NCI-H2029 treated with DMSO at 0.1 percent for 48 hours (cell line): ENCODE measurements at places on chromosomes 3 and 15.
A peak's percentile ranks its signal among the peaks of the same experiment; 100 is the strongest.

DNA sequence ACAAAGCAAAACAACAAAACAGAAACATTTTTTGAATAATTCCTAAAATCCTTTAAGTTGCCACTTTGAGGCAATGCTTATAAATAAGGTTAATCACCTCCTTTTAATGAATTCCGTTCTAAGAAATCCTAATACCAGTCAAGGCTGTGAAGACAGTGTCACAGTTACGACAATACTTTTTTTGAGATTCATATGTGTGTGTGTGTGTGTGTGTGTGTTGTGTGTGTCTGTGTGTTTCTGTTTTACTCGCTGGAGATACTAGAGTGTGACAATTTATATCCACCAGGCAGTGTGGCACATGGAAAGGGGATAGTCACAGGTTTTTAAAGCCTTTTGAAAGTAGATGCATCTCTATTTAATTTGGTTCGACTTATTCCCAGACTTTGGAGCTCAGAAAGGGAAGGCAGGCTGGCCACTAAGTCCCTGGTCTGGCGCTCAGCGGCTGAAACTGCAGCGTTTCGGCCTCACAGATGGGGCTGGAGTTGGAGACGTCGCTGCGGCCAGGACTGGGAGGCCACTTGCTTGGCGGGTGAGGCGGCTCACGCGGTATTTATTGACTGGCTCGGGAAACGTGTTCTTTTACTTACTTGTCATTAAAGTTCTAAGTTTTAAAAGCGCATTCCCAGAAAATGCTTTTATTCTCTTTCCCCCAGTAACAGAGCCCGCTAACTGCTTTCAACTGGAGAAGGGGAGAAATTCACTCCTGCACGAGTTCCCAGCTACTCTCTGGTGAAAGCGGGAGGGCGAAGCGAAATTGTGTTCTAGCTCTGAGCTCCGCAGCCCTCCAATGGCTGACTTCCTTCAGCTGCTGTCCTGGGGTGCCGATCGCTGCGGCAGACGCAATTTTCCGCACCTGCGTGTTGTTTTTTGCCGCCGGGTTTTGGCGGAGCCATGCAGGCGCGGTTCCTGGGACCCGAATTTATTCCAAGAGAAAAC lies 13.7 kb downstream of the ZIC1 start:
- no peak for DNase-seq

GRCh38 chr15:68183616-68184315 lies 21.4 kb downstream of the CALML4 start:
- DNase-seq, result no peak

GRCh38 chr3:105950881-105951600 lies 82.2 kb upstream of the CBLB start:
- DNase-seq, result no peak

GRCh38 chr3:102006812-102007485 lies 157.6 kb downstream of the NFKBIZ start:
- DNase-seq, result peak; percentile 89

GRCh38 chr3:52925405-52926313 lies 28.3 kb upstream of the STIMATE start:
- no peak for DNase-seq

- DNase-seq, result no peak
Observed at GRCh38 chr3:143595456-143596077, 252.7 kb downstream of the SLC9A9 start.

DNA sequence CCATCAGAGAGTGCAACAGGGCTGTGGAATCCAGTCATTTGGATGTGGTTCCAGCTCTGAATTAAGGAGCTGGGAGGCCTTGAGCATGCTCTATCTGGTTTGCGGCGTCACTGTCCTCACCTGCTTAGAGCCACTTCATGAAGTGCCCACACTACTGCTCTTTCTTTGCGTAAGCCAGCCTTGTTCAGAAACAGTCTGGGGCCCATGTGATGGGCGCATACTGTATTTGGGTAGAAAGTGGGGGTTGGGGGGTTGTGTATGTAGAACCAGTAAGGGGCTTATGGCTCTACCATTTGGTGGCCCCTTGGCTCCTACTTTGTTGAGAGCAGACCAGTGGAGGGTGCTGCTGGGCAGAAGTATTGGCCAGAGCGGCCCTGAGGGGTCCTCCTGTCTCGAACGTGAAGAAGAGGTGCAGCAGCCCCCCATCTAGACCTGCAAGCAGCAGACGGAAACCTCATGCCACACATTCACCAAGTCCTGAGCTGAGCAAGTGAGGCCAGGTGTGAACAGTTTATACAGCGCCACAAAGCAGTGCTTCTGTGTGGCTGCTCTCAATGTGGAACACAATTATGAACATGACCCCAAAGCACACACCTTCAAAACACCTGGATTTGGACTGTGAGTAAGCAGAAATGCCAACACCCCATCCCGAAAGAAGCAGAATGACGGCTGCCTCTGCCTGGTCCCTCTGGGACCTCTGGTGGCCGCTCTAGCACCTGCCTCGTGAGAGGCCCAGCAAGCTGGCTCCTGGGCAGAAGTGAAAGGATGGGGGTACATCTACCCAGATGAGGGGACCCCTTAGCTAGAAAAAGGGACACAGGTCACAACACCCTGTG lies 26.6 kb downstream of the SRPRB start:
- DNase-seq, result no peak

GRCh38 chr3:36705015-36705414 lies 59.3 kb downstream of the DCLK3 start:
- DNase-seq, result no peak

GRCh38 chr15:53841651-53842050 lies 82.2 kb upstream of the WDR72 start:
- no peak for DNase-seq

DNA sequence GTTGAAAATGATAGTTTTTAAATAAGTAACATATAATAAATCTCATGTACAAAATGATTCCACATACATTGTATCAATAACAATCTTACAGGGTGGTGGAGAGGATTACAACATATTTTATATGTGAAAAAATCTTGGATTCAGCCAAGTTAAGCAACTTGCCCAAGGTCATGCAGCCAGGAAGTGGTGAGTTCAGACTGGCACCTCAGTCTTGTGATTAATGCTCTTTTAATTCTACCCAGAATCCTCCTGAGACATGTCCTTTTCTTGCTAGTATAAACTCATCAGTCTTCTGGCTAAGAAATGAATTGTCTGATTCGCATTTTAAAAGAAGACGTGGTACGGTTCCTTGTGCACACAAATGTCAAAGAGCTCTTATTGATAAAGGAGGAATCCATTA lies 4.5 kb upstream of the MYRIP start:
- no peak for DNase-seq

DNA sequence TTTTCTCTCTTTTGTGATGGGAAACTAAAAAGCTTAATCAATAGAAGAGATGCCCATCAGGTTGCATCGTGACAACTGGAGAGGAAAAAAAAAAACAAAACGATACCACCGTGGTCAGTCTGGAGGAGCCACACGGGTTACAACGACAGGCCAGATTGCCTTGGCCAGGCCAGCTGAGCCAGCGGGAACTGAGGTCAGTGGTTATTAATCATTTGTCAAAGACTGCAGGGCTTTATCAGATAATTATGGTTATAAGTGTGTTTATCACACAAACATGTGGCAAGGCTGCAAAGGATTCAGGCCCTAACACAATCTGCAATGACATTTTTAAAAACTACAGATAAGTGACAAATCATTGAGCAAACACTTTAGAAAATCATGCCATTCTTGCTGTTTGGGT lies 135.0 kb upstream of the FAM3D start:
- DNase-seq, result no peak

GRCh38 chr3:99863588-99863987 lies 45.9 kb downstream of the CMSS1 start:
- DNase-seq, result no peak

DNA sequence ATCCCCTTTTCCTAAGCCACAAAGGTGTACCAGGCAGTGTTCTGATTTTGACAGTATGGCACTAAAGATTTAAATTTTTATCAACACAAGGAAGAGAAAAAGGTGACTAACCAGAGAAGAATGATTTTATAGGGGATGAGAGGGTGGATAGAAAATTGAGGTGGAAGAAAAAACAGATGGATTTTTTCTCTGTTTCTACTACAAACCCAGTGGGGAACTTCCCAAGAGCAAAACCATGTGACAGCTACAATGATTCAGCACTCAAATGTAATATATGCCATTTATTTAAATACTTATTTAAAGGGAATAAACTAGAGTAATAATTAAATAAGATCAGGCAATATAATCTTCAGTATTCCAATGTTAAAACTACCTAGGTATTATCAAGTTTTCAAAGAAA lies 11.1 kb downstream of the DCUN1D1 start:
- no peak for DNase-seq

- no peak for DNase-seq
Observed at GRCh38 chr3:31634476-31634875, 101.8 kb downstream of the STT3B start.

DNA sequence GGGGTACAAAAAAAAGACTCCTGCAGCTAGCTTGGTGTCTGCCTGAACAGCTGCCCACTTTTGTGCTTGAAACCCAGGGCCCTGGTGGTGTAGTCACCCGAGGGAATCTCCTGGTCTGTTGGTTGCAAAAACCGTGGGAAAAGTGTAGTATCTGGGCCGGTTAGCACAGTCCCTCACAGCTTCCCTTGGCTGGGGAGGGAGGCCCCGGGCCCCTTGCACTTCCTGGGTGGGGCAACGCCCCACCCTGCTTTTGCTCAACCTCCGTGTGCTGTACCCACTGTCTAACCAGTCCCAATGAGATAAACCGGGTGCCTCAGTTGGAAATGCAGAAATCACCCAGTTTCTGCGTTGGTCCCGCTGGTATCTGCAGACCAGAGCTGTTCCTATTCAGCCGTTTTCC lies 211.7 kb upstream of the ZPLD1 start:
- DNase-seq, result no peak

DNA sequence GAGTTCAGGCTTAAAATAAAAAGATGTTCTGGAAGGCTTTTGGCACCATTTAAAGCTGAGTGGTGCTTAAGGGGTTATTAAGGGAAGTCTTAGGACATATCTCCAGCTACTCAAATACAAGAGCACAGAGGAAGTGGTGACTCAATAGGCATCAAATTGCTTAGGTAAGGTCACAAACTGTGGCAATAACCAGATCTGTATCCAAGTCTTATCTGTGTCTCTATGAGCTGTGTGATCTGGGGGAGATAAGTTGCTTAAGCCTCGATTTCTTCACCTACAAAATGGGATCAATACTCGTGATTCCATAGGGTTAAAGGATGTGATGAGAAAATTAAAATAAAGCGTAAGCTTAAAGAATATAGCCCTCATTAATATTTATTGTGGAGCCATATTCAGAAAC lies 7.6 kb downstream of the HDC start:
- no peak for DNase-seq

DNA sequence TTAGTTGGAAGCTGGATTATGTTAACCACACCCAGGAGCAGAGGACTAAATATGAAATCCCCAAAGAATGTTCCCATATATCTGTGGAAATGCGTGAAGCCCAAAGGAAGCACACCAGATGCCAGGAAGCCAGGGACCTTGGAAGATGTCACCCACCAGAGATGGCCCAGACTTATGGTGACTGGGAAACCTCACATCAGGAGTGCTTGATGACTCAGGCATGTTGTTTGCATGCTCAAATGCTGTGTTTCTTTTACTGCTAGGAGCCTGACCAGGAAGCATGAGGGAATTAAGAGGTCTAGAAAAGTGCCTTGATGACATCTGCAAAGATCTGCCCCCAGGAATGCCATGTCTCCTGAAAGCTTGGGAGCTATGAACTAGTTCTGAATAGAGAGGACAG lies 109.0 kb upstream of the SLC2A2 start:
- DNase-seq, result no peak

DNA sequence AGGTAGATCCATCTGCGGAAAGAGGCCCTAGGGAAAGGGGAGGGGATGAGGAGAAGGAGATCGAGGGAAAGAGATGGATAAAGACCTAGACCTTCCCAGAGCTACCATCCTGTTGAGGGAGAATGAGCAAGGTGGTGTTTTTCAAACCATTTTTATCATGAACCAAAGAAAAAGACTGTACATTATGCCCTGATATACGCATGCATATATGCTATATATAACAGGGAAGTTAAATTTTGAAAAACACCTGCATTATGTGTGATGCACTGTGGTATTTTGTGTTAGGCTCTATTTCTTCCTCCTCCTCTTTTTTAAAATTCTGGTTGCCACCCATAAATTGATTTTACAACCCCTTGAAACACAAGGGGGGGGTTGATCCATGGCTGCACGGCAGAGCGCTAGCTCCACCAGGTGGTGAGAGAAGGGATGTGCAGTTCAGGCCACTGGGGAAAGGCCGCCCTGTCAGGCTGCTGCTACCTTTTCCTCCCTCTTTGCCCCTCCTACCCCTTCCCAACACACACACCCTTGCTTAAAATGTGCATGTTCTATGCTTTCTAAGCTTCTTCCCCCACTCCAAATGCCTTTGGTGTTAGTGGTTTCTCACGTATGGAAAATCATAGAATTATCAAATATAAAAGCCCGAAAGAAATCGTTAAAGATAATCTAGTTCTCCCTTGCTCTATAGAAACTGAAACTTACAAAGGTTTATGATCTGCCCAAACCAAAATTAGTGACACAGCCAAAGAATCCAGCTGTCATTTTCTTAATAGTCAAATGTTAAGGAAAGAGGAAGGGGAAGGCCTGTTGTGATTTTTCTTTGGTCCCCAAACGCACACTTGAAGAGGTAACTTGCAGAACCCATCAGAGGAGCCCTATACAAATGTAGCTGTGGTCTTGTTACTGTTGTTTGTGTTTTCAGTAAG lies 262.0 kb upstream of the UMPS start:
- peak; percentile 52 for DNase-seq

- DNase-seq, result no peak
Observed at GRCh38 chr3:46669191-46669999, 24.1 kb downstream of the ALS2CL start.

DNA sequence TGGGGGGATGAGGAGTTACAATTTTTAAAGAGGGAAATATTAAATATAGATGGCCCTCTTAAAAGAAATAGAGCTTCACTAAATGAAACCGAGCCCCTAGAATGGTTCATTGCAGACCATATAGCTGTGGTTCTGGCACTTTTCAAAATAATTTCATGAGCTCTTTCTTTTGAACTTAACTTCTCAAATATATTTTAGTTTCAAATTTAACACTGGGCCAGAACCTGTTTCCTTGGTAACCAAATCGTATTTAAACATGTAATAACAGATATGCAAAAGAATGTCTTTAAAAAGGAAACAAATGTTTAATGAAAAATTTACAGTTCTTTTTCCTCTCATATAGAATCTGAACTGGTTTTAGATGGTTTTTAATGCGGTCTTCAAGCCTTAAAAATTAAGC lies 20.1 kb downstream of the ZBTB38 start:
- DNase-seq, result no peak
